ENCODE measurements at places on chromosomes 4 and X. TPM values are rescaled to one million over a fixed set of nuclear protein-coding genes. Genes with fewer than 3 reads are reported as not detected.

Gene PSAPL1
- under 0.01 TPM for total RNA-seq

Gene NEIL3
- total RNA-seq: 0.39 TPM

Gene IQSEC2
- total RNA-seq: 4.4 TPM

Gene TLR10
- not detected for total RNA-seq

Gene TLL1
- 0.31 TPM for total RNA-seq

Gene RRH
- total RNA-seq: not detected

Gene GYPE
- 0.50 TPM for total RNA-seq

Gene SYP
- total RNA-seq: 0.19 TPM

Gene MRFAP1
- 197 TPM for total RNA-seq

Measured in cardiac ventricle fibroblast (primary cell).